ENCODE measurements at places on chromosomes 7 and 10.

DNA sequence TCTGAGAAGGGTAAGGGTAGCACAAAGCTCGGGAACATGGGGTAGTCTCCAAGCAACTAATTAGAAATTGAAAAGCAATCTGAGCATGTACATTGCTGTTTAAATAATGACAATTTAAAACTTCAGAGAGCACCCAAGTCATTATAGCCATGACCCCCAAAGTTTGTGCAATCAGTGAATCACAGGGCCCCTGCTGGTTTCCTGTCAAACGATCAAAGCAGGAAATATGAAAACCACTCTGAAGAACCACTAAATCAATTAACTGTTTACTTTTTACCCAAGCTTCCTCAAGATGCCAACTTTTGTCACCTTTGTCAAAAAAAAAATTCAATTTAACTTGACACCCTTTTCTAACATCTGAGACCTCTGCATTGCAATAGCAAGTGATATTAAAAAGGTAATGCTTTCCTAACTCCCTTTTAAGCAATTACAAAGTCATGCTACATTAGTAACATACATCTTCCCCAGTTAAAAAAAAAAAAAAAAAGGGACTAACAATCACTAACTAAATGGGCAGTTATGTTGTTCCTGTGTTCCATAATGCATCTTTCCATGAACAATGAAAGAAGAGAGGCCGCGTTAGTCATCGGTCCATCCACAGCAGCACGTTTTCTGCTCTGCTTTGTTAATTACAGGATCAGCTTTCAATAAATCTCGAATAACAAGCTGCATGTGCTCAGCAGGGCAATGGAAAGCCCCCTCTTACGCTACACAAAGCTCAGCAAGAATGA is 80.6 kb downstream of the ETV1 start:
- DNase-seq = no peak

DNA sequence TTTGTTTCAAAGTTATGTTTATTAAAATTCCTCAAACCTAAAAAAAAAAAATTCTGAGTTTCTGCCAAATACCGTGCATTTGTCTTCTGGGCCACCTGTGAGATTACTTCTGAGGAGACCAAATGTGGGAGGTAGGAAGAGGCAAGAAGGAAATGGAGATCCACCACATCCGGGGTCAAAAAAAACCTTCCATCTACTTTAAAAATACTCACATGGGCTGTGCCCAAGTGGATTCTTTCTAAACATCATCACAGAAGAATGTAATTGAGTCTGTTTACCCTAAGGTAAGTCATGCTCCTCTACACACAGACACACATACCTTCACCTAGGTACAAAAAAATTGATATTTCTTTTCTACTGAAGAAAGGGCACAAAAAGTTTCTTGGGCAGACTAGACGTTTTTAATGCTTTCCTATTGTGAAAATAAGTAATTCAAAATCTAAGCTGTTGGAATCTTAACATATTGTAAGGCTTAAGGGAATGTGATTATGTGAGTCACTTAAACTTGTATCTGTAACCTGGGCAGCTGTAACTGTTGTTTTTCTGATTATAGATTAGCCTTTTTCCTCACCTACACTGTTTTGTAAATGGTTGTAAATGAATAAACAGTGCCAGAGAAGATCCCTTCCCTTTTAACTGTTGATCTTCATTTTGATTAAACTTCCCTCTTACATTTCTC is 19.1 kb upstream of the SPOCK2 start:
- DNase-seq = no peak

- DNase-seq = no peak
Observed at GRCh38 chr10:110485541-110485940, 12.2 kb upstream of the DUSP5 start.

DNA sequence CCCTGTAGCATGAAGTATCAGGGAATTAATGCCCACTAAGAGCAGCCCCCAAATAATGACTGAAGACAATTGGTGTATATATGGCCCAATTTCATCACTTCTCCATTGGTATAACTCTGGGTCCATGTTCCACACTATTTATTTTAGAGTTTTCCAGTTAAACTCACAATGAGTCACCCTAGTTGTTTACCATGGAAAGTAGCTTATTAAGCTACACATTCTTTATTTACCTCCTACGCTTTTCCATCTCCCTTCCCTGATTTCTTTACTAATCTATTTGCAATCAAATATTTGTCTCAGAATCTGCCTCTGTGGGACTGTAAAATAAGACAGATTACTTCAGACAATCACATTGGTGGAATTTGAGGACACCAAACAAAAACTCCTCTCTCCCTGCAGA is 655.6 kb downstream of the SORCS1 start:
- no peak for DNase-seq

DNA sequence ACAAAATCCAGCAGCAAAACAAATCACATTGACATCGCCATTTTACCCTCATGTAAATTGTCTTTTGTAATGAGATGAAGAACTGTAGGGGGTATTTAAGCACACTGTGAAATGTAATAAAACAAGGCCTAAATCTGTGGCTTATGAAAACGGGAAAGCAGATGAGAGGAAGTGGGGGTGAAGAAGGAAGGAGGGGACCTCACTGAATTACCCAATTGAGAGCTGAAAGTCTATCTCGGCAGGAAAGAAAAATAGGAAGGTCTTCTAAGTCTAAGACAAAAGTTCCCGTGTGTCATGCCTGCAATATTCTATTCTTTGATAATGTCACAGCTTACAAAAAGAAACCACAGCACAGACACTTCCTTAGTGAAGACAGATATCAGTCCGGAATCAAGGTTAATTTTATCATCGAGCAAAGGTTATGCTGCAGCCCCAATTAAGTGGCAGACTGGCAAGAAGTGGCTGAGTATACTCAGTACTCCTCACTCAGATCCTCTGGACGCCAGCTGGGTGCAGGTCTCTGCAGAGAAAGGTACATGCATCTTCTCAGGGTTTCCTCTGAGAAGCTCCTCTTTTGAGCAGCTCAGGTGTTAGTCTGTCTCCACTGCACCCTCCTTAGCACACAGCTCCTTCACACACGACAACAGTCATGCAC is 239.7 kb downstream of the FANK1 start:
- DNase-seq = no peak

- DNase-seq = no peak
Observed at GRCh38 chr10:62528441-62528840, 154.3 kb downstream of the ZNF365 start.

- DNase-seq = no peak
Observed at GRCh38 chr7:115019882-115020605, 98.2 kb downstream of the MDFIC start.

- DNase-seq = no peak
Observed at GRCh38 chr10:11206676-11207559, 189.2 kb downstream of the CELF2 start.

- DNase-seq = no peak
Observed at GRCh38 chr10:43336641-43337318, 34.7 kb upstream of the FXYD4 start.

DNA sequence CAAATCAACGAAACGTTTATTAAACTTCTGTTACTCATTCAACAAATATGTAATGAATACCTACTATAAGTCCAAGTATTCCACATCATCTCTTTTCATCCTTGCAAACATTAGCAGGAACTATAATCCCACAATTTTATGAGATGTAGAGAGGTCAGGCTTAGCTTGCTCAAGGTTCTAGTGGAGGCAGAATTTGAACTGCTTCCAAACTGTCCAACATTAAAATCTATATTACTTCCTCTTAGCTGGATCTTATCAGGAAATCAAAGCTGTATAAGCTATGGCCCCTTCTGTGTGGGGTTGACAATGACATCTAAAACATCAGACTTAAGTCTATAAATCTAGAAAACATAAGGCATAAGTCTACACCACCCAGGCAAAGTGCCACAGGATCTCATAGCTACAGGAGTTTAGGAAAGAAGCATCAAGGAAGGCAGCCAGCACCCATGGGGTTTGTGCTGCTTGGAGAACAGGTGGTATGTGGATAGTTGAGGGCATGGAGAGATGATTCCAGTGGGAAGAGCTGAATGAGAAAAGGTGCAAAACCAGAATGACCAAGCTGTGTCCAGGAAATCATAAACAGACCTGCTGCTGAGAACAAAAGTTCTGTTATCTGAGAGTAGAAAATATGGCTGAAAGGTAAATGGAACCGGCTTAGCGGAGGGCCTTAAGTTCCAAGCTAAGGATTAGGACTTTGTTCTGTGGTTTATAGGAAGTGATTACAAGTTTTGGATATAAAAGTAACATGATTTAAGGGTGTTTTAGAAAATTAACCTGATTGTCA is 34.5 kb downstream of the PAPSS2 start:
- no peak for DNase-seq

DNA sequence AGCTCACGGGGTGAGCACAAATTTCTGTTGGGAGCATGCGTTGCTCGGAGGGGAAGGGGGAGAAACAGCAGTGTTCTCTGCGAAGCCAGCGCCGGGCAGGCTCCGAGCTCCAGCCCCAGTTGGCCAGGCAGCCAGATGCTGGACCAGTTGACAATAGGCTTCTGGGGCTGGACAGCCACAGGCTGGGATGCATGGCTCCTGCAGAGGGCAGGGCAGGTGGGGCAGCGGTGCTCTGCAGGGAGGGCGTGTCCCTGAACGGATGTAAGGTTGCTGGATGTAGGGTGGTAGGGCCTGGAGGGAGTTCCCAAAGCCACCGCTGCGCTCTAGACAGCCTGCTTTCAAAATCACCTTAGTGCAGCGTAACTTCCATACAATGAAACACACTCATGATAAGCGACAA is 574.9 kb downstream of the GLRX3 start:
- DNase-seq = no peak
